Activated naive CD8-positive, alpha-beta T cell treated with anti-CD3 and anti-CD28 coated beads for 36 hours (primary cell): ENCODE measurements at places on chromosomes 5 and 9. TPM values are rescaled to one million over a fixed set of nuclear protein-coding genes. Genes with fewer than 3 reads are reported as not detected.

NPR3 gene
- total RNA-seq, result not detected

PCDHB16 gene
- not detected for total RNA-seq

GRCh38 chr9:21672761-21673160 lies 129.7 kb upstream of the MTAP start:
- DNase-seq, result no peak
- peaks cover 3% of the 10 kb centered on the region for H3K36me3 ChIP-seq
- peaks cover 46% of the 10 kb centered on the region for H3K4me1 ChIP-seq
- H3K27me3 ChIP-seq, result no peaks in the 10 kb centered on the region

- H3K4me1 ChIP-seq, result no peaks in the 10 kb centered on the region
- H3K4me3 ChIP-seq, result no peak overlapping the region
- H3K36me3 ChIP-seq, result no peaks in the 10 kb centered on the region
- no peak overlapping the region for H3K27ac ChIP-seq
- DNase-seq, result no peak
Measured at GRCh38 chr9:3036333-3036700, 192.4 kb upstream of the PUM3 start.

GRCh38 chr5:56346741-56347535 lies 113.8 kb upstream of the ANKRD55 start:
- peaks cover 4% of the 10 kb centered on the region for H3K36me3 ChIP-seq
- no peaks in the 10 kb centered on the region for H3K27me3 ChIP-seq
- no peak overlapping the region for H3K4me3 ChIP-seq
- no peak overlapping the region for H3K27ac ChIP-seq

DNA sequence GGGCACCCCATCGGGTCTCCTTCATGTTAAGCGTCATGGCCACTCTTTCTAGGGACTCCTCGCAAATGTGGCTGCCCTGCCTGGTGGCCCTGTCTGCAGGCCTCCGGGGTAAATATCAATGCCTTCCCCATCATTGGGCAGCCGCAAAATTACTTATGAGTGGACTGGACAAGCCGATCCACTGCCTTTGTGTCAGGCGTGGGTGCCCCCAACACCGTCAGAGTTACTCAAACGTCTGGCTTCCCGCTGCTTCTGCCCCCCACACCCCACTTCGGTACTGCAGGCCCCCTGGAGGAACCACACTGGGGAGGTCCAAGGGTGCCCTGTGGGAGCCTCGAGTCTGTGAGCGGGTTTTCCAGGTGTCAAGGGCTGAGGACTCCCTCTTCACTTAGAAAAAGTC lies 3.8 kb downstream of the LHX3 start:
- H3K27ac ChIP-seq, result no peak overlapping the region
- peaks cover 5% of the 10 kb centered on the region for H3K4me1 ChIP-seq
- H3K4me3 ChIP-seq, result no peak overlapping the region
- H3K36me3 ChIP-seq, result no peaks in the 10 kb centered on the region
- peaks cover 71% of the 10 kb centered on the region for H3K27me3 ChIP-seq

- no peaks in the 10 kb centered on the region for H3K4me1 ChIP-seq
- H3K27me3 ChIP-seq, result no peaks in the 10 kb centered on the region
- DNase-seq, result no peak
- H3K36me3 ChIP-seq, result no peaks in the 10 kb centered on the region
- H3K4me3 ChIP-seq, result no peak overlapping the region
- no peak overlapping the region for H3K27ac ChIP-seq
Measured at GRCh38 chr5:26482810-26483375, 555.5 kb downstream of the CDH9 start.

CDX1 gene
- total RNA-seq, result not detected

DNA sequence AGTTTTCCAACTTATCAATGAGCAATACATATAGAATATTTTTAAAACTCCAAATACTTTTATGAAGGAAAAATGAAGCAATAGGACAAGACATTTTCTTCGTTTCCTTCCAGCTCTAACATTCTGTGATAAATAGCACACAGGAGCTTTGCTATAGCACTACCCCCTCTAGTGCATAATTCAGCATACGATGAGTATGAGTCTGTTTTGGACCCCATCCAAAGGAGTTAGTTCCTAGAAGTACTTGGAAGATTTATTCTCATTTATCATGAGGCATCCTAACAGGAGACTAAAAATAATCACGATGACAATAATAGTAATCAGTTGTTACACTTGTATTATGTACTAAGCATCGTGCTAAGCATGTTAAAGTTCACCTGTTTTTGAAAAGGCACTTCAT lies 1061.3 kb upstream of the DMAC1 start:
- no peak overlapping the region for H3K4me3 ChIP-seq
- DNase-seq, result no peak
- H3K36me3 ChIP-seq, result no peaks in the 10 kb centered on the region
- H3K4me1 ChIP-seq, result peaks cover 5% of the 10 kb centered on the region

- H3K36me3 ChIP-seq, result no peaks in the 10 kb centered on the region
- H3K4me3 ChIP-seq, result no peak overlapping the region
- H3K4me1 ChIP-seq, result no peaks in the 10 kb centered on the region
- H3K27me3 ChIP-seq, result no peaks in the 10 kb centered on the region
Measured at GRCh38 chr5:118616281-118616680, 372.1 kb downstream of the DTWD2 start.

GRCh38 chr5:130109152-130109551 lies 204.9 kb downstream of the CHSY3 start:
- H3K36me3 ChIP-seq, result no peaks in the 10 kb centered on the region
- H3K27ac ChIP-seq, result no peak overlapping the region
- no peak overlapping the region for H3K4me3 ChIP-seq
- H3K4me1 ChIP-seq, result peaks cover 3% of the 10 kb centered on the region
- H3K27me3 ChIP-seq, result no peaks in the 10 kb centered on the region

GRCh38 chr5:56677690-56678305 lies 137.6 kb upstream of the MAP3K1 start:
- no peaks in the 10 kb centered on the region for H3K36me3 ChIP-seq
- H3K27me3 ChIP-seq, result no peaks in the 10 kb centered on the region
- DNase-seq, result no peak
- no peak overlapping the region for H3K27ac ChIP-seq

GRCh38 chr9:108672475-108673190 lies 183.2 kb downstream of the ACTL7B start:
- no peak overlapping the region for H3K4me3 ChIP-seq
- DNase-seq, result no peak
- H3K27me3 ChIP-seq, result no peaks in the 10 kb centered on the region
- H3K36me3 ChIP-seq, result no peaks in the 10 kb centered on the region
- no peaks in the 10 kb centered on the region for H3K4me1 ChIP-seq

GRCh38 chr5:136192526-136193321 lies at the start of gene SMIM32:
TSS of gene SMIM32 (minus strand) at chr5:136193162. CDS start at chr5:136192524, 638 bp downstream.
- peaks cover 68% of the 10 kb centered on the region for H3K27me3 ChIP-seq
- DNase-seq, result no peak
- no peak within 1 kb of the TSS for H3K27ac ChIP-seq
- peaks cover 6% of the 10 kb centered on the region for H3K36me3 ChIP-seq

PCDHA1 gene
- not detected for total RNA-seq

DNA sequence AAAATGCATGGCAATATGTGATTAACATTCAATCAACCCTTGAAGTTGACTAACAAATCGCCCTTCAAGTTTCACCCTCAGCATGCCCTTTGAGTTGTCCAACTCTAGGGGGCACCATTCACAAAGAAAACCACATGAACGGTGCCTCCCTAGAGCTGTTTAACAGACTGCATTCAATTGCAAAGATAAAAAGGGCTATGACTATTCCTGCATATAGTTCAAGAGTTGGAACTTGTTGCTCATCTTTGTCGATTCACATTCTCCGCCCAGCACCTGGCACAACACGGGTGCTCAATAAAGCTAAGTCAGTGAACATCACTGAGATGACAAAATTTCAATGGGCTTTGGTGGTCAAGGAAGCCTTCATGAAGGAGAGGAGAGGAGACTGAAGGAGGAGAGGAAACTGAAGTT lies 69.6 kb upstream of the SLC30A5 start:
- no peaks in the 10 kb centered on the region for H3K36me3 ChIP-seq
- H3K27ac ChIP-seq, result no peak overlapping the region
- peaks cover 5% of the 10 kb centered on the region for H3K27me3 ChIP-seq

DNA sequence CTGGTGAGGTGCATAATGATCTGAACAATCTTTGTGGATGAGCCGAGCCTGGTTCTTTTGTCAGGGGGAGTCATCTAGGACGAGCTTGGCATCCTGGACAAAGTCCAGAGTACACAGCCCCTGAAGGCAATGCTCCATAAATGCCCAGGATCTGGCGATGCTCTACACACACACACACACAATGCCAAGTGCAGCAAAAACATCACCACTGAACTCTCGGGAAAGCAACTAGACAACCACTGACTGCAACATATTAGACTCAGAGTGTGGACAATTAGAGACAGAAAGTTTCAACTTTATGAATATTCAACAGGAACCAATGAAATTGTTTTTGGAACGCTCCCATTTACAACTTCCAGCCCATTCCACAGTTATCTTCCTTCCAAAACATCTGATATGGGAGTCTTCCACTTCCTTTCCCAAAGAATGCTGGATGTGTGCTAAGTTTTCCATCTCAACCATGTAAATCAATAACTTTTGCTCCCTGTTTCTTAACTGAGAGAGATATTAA lies 227.6 kb upstream of the ANKRD55 start:
- no peaks in the 10 kb centered on the region for H3K27me3 ChIP-seq
- H3K4me3 ChIP-seq, result no peak overlapping the region
- H3K27ac ChIP-seq, result no peak overlapping the region
- no peaks in the 10 kb centered on the region for H3K4me1 ChIP-seq

DNA sequence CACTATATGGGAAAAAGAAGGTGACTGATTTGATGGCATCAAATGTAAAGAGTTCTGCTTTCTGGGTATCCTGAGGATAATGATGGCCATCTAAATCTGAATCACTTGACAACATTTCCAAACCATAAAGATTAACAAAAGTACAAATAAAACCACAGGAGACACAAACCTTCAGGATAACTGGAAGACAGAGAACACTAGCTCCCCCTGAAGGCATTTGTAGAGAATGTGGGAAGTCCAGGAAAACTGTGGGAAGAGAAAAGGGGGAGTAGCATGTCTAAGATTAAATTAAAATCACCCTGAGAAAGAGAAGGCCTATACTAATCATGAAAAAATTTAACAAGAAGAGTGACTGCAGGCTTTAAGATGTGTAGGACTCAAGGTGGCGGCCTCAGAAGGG lies 116.2 kb downstream of the PRELID2 start:
- no peaks in the 10 kb centered on the region for H3K36me3 ChIP-seq
- H3K4me1 ChIP-seq, result no peaks in the 10 kb centered on the region
- no peak overlapping the region for H3K27ac ChIP-seq
- H3K4me3 ChIP-seq, result no peak overlapping the region

PCDHGB6 gene
- not detected for total RNA-seq

DNA sequence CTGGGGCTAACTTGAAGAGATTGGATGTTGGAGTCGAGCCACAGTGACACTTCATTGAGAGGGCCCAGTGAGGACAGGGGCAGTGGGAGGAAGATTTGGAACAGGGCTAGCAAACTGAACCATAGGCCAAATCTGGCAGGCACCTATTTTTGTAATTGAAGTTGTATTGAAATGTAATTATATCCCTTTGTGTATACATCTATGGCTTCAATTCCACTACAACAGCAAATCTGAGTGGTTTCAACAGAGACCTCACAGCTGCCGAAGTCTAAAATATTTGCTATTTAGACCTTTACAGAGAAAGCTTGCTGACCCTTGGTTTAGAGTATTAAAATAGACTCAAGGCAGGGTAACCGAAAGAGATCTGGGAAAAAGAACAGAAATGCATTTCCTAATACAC lies 4.7 kb upstream of the TNFSF8 start:
- DNase-seq, result no peak
- H3K4me3 ChIP-seq, result no peak overlapping the region
- peaks cover 43% of the 10 kb centered on the region for H3K4me1 ChIP-seq
- no peak overlapping the region for H3K27ac ChIP-seq
- peaks cover 5% of the 10 kb centered on the region for H3K36me3 ChIP-seq
- H3K27me3 ChIP-seq, result no peaks in the 10 kb centered on the region

FAM221B gene
- not detected for total RNA-seq

- peaks cover 18% of the 10 kb centered on the region for H3K4me1 ChIP-seq
- no peaks in the 10 kb centered on the region for H3K27me3 ChIP-seq
- H3K4me3 ChIP-seq, result peak overlapping the region; percentile 96
- peaks cover 31% of the 10 kb centered on the region for H3K36me3 ChIP-seq
- no peak for DNase-seq
Measured at GRCh38 chr9:35079041-35079425, 709 bp downstream of the FANCG start.

DNA sequence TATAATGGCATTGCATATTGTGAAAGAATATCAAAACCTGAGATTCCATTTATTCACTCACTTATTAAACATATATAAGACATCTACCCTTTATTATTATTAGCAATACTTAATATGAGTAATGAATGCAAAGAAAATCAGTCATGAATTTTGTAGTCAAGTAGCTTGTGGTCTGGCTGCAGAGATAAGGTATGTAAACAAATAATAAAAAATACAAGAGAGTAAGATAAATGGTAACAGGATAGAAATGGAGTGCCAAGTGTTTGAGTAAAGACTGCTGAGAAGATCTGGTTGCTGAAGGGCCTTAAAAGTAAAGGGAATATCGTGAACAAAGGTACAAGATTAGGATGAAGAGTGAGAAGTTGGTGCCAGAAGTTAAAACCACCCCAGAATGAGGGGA lies 18.4 kb downstream of the TRIM32 start:
- H3K27me3 ChIP-seq, result no peaks in the 10 kb centered on the region
- H3K4me3 ChIP-seq, result no peak overlapping the region
- peaks cover 31% of the 10 kb centered on the region for H3K36me3 ChIP-seq
- no peak for DNase-seq

PCA3 gene
- not detected for total RNA-seq

DNA sequence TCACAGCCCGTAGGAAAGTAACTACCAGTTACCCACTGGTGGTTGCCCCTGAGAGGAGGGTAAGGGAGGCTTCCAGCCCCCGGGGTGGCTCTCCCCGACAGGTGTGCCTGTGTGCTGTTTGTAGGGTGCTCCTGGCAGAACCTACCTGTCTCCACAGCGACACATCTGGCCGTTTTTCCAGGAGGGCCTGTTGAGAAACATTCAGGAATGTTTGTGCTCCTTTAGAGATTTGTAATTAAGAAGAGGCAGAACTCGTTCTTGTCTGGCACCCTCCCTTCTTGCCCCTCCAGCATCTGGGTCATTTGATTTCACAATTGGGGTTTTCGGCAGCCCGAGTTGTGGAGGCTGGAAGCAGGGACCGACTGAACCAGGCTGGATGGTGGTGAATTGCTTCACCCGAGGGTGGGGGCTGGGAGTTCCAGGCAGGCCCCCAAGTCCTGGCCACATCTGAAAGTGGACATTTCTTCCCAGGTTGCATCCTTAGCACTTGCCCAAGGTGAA lies 74.2 kb downstream of the WWC1 start:
- no peaks in the 10 kb centered on the region for H3K36me3 ChIP-seq
- no peak overlapping the region for H3K4me3 ChIP-seq
- H3K27me3 ChIP-seq, result peaks cover 1% of the 10 kb centered on the region
- no peak overlapping the region for H3K27ac ChIP-seq

SAXO1 gene
- total RNA-seq, result not detected

FOXD4L4 gene
- not detected for total RNA-seq
